ENCODE measurements at places on chromosomes 2 and 18.

DNA sequence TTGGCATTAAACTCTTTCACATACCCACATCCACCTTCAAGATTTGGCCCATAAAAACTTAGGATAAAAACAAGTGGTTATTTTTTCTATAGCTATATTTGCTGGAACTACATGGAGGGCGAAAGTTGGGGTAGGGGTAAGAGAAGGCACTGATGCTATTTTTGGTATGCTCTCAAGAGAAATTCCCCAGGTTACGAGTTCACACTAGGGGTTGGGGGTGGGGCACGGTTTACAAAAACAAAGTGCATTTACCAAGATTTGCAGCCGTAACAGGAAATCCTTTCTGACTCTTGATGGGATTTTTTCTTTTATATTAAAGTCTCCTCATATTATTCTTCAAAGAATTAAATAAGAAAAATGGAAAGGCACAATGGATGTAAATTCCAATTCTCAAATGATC is 6.8 kb downstream of the SERPINE2 start:
- no peak for DNase-seq

GRCh38 chr2:191443446-191443845 is 198.2 kb downstream of the MYO1B start:
- DNase-seq: no peak

- no peak for DNase-seq
Measured at GRCh38 chr2:231928901-231929725, 2.9 kb upstream of the NPPC start.

GRCh38 chr18:9683418-9684396 is 24.4 kb upstream of the RAB31 start:
- DNase-seq: peak; percentile 47

- DNase-seq: no peak
Measured at GRCh38 chr2:54572636-54573536, 116.8 kb downstream of the SPTBN1 start.

Measured in dermis microvascular lymphatic vessel endothelial cell (primary cell).